ENCODE measurements at places on chromosomes 3 and 15. TPM values are rescaled to one million over a fixed set of nuclear protein-coding genes. Genes with fewer than 3 reads are reported as not detected.

DNA sequence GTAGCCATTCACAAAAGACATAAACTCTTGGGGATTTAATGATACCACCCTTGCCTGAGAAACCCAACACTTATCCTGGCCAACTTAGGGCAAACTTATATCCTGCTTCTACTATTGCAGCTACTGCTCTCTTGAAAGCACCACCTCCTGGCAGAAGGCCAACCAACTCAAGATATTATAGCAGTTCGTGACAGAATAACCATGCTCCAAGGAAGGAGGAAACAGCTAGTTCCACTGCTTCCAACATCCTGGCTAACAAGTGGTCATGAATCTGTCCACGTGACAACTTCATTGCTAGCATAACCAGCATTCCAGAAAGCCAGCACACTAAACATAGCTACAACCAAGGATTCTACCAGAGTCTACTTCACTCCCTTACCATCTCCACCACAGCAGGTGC is 1037.5 kb downstream of the TBL1XR1 start:
- no peak for DNase-seq

The CAMKV gene
- not detected for total RNA-seq

- DNase-seq, result peak; percentile 68
Observed at GRCh38 chr3:112640276-112640929, 540 bp downstream of the CCDC80 start.

GRCh38 chr3:73727854-73728253 is 103.1 kb upstream of the PDZRN3 start:
- peak; percentile 61 for DNase-seq

DNA sequence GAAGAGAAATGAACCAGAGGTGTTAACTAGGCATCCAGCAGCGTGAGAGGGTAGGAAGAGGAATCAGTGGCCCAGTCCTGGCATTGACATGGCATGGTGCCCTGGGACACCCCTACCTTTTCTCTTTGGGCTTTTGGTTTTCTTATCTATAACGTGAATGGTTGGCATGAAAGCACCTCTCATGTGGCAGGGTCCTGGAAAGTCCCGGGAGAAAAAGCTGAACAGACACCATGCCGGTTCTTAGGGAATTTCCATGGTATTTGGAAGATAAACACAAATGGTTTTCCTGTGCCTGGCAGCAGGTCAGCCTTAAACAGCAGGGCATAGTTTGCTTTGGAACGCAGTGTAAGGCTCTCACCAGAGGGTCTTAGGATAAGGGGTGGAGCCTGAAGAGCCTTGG is 15.4 kb downstream of the ARNT2 start:
- DNase-seq, result peak; percentile 15

GRCh38 chr15:88792342-88793282 is 10.6 kb upstream of the ACAN start:
- no peak for DNase-seq

GRCh38 chr3:188875413-188875812 is 296.4 kb upstream of the TPRG1 start:
- no peak for DNase-seq

The SNTN gene
- not detected for total RNA-seq

DNA sequence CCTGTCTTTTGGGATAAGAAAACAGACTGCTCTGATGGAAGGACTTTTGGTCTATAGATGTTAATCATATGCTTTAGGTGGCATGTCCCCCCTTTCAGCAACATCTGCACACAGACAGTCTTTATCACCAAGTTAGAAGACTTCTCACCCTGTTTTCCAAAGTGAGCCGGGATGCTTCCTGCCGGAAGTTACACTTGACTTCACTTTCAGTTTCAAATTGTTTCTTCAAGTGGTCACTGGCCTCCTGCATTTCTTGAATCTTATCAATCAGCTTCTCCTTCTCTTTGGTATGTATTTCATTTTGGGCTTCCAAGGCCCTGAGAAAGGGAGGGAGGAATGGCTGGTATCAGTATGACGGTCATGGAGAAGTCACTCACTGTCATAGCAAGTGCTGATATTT is 27.2 kb upstream of the GNB5 start:
- DNase-seq, result no peak

The RASSF1 gene
- total RNA-seq, result 51.7 TPM

DNA sequence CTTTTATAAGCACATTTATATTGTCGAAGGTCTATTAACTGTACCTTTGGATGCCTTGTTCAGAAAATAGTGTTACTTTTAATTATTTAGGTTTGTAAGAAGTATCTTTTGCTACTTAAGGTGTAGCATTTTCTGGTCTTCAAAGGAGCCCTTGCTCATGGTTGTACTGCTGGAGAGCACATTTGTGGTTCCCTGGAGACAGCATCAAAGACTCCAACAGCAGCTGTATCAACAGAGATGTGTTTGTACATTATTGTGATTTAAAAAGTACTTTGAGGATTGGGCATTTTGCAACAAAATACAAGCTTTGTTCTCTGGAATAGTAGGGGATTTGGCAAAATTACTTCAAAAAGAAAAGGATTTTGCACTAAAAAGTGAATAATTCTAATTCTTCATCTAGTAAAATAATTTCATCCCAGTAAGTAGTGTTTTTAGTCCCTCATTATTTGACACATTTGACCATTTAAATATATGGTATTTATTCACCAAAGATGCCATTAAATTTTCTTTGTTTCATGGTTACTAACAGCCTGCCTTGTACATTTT is 16.5 kb downstream of the TBC1D23 start:
- no peak for DNase-seq

GRCh38 chr3:113205481-113205880 is 5.9 kb upstream of the BOC start:
- DNase-seq, result no peak

GRCh38 chr15:80343554-80343992 is 60.6 kb upstream of the ARNT2 start:
- DNase-seq, result no peak

DNA sequence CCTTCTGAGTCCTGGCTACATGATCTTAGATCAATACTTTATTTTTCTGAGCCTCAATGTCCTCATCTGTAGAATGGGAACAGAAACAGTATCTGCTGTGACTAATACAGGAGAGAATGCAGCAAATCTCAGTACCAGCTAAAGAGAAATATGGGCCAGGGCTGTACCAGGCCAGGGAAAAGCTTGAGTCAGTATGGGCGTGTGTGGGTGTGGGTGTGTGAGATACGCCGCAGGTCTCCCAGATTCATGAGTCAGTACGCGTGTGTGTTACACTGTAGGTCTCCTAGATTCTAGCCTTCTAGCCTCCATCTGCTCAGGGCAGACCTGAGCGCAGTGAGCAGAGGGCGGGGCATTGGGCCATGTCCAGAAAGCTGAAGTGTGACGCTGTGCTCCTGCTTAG is 15.2 kb downstream of the GNAI2 start:
- peak; percentile 76 for DNase-seq

DNA sequence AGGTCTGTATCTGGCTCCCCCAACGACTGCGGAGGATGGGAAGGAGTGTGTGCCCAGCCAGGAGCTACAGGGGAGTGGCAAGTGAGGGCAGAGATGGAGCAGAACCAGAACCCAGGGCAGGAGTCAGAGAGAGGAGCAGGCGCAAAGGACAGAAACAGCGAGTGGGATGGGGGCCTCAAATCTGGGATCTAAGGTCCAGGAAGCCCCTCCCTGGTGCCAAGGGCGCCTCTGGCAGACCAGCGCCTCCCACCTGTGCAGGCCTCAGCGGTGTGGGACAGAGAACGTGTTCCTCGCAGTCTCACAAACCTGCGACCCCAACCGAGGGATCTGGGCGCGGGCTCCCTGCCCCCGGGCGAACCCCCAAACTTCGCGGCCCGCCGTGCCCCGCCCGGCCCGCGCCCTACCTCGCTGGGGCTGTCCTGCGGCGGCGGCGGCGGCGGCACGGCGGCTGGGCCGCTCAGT is 301 bp downstream of the PCBP4 start:
- no peak for DNase-seq

DNA sequence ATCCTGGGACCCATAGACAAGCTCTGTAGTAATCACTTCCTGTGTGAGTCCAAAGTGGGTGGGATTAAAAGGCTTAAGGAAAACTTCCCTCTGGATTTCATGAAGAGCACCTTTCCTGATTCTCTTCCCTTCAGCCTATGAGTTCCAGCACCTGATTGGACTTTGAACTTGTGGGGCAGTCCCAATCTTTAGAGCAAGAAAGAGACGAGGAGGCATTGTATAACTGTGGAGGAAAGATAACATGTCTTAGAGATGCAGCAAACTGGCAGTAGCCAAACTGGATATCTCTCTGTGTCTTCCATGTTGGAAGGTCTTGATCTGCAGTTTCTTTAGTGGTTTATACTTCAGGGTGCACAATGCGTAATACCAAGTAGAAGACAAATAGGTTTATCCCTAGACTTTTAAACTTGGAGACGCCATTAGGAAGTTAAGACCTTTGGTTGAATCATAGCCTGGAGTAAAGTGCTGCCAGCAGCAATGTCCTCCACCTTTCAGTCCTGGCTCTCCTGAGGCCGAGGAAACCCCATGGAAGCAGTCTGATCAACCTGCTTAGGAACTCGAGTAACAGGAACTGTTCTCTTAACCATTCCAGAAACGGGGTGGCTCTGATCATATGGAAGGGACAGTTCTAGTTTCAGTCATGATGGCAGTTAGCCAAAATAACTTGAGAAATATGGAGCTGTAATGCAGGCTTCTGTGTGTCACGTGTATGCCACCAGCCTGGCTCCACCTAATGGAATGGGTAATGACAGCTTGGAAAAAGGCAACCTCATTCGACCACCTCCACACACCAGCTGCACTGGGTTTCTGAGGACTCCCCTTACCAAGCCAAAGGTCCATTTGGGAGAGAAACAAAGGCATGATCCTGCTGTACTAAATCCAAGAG is 4.7 kb downstream of the EIF1B start:
- no peak for DNase-seq

- DNase-seq, result no peak
Observed at GRCh38 chr3:187533797-187534196, 136.4 kb downstream of the SST start.

DNA sequence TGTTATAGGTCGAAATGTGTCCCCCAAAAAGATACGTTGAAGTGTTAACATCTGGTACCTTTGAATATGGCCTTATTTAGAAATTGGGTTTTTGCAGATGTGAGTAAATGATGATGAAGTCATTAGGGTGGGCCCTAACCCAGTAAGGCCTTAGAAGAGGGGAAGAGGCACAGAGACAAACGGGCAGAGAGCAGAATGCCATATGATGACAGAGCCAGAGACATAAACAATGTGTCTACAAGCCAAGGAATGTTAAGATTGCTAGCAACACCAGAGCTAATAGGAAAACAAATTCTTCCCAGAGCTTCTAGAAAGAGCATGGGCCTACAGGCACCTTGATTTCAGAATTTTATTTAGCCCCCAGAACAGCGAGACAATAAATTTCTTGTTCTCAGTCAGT is 693.1 kb upstream of the NECTIN3 start:
- DNase-seq, result no peak

The PATL2 gene
- 1.1 TPM for total RNA-seq

The NR1I2 gene
- not detected for total RNA-seq

DNA sequence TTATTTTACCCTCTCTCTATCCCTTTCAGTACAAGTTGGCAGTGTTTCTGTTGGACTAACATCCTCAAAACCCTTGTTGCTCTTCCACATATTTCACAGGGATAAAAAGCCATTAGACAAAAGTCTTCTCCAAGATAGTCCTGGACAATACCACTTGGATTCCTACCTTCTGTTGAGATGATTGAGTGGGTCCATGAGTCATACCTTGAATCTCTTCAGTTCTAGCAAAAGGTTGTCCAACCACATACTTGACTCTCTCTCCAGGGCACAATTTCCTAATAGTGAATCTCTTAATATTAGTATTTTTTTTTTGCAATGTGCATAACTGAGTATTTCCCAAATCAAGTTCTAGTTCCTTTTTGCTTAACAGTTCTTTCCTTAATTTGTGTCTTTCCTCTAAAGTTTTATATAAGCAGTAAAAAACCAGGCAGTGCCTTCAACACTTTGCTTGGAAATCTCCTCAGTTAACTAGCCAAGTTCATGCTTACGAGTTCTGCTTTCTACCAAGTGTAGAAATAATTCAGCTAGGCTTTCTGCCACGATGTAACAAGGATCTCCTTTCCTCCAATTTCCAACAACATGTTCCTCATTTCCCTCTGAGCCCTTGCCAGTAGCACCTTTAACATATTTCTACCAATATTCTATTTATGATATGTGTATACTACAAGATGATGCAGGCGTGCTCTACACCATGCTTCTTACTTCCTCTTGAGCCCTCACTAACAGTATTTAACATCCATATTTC is 68.3 kb upstream of the NEO1 start:
- no peak for DNase-seq

GRCh38 chr3:129107793-129108192 is 13.8 kb downstream of the RAB43 start:
- no peak for DNase-seq

The ADAMTS17 gene
- 1.6 TPM for total RNA-seq

The FANCD2 gene
- total RNA-seq, result 32.3 TPM

GRCh38 chr3:112074006-112074405 is 12.2 kb upstream of the C3orf52 start:
- no peak for DNase-seq

- DNase-seq, result no peak
Observed at GRCh38 chr15:55218056-55218455, 21.3 kb upstream of the RSL24D1 start.

The LYZL4 gene
- 1.5 TPM for total RNA-seq

The KLHL40 gene
- not detected for total RNA-seq

GRCh38 chr3:9715136-9715535 is 11.5 kb downstream of the CPNE9 start:
- DNase-seq, result no peak

DNA sequence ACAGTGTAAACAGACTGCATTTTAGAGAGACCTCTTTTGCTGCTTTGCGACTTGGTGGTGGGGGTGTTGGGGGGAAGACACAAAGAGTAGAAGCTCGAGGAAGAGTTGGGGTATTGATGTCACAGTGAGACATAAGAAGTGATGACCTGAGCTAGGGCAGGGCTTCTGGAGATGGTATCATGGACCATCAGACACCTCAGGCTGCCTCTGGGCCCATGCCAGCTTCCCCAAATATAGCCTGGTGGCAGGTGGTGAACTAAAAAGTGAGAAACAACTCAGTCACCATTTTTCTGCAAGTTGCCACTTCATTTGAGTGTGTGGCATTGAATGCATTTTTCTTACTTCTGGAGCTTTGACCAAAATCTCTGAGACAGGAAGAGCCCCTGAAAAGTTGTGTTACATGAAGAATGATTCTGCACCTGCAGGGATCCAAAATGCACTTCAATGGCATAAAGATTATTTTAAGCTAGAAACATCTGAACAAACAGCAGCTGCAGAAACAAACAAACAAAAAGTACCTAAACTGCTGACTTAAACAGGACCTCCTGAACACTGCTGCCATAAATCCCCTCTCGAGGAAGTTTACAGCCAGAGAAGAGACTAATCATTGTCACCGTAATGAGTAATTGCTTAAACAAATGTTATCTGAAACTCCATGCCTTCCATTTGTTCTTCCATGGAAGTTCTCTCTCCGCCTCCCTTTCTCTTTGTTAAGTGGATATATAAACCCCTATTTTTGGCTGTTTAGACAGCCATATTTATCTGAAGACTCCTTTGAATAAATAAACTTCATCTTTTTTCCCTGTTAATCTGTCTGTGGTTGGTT is 15.2 kb upstream of the XIRP1 start:
- DNase-seq, result no peak

- DNase-seq, result no peak
Observed at GRCh38 chr3:178117641-178118040, 418.6 kb upstream of the KCNMB2 start.

- peak; percentile 18 for DNase-seq
Observed at GRCh38 chr3:57855281-57855680, 99.2 kb downstream of the SLMAP start.

- no peak for DNase-seq
Observed at GRCh38 chr3:134040066-134040465, 10.3 kb upstream of the SLCO2A1 start.

- DNase-seq, result no peak
Observed at GRCh38 chr3:171841620-171842000, 1.5 kb upstream of the TMEM212 start.
